Skeletal muscle cell (primary cell): ENCODE measurements at places on chromosomes 16 and 17.

DNA sequence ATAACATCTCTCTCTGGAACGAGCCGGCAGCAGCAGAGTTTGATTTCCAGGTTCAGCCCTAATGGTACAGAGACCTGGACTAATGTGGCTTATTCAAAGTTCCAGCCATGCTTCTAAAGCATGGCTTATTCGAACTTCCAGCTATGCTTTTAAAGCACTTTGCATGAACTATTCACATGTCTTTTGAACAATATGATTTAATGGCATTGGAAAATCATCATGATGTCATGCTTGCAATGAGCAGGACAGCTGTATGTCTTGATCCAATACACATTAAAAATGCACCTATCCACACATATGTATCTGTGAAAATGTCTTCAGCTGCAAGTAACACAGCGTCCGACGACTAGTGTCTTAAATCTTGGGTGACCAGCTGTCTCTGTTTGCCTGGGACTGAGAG, 85.7 kb downstream of the MARF1 start:
- no peak for DNase-seq

GRCh38 chr16:25033852-25034251, 18.7 kb upstream of the ARHGAP17 start:
- no peak for DNase-seq

DNA sequence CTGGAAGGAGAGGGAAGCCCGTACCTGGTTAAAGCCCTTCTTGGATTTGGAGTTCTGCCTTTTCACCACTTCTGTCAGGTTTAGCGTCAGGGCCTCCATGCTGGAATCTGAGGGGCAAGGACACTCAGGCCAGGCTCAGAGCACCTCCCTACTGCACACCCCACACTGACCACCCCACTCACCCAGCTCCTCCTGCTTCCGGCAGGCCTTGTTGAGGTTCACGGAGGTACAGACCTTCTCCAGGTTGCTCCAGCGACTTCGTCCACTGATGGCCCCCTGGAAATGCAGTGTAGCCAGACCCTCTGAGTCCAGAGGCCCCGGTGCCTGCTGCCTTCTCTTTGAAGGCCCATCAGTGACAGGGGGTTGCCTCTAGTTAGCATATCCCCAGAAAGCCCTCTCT, 14.1 kb upstream of the PIK3R6 start:
- DNase-seq, result no peak

DNA sequence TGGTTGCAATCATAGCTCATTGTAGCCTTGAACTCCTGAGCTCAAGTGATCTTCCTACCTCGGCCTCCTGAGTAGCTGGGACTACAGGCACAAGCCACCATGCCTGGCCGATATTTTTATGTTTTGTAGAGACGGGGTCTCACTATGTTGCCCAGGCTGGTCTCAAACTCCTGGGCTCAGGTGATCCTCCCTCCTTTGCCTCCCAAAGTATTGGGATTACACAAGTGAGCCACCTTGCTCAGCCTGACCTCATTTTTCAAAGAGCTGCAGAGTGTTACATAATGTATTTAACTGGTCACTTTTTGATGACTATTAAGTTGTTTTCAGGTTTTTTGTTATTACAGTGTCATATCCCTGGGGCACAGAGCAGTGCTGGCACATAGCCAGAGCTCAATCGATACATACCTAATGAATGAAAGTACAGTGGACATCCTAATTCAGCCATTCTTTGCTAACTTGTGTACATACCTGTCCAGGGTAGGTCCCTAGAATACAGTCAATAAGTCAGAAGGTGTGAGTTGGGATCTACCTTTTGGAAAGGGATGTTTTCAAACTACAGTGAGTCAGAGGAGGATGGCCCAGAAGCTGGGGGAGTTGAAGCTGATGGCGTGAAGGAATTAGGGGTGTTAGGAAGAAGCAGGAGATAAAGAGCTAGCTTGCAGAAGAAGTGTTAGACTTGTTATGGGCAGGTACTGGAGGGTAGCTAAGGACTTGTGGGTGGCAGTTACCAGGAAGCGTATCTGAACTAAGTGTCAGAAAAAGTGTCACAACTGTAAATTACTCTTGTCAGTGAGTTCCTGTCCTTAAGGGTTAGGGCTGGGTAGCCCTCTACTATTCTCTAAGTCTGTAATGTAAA, 20.1 kb upstream of the CYLD start:
- no peak for DNase-seq

- no peak for DNase-seq
Measured at GRCh38 chr17:31385428-31386285, 5.8 kb upstream of the RAB11FIP4 start.

- no peak for DNase-seq
Measured at GRCh38 chr17:75031972-75032719, 14.6 kb downstream of the ATP5PD start.

DNA sequence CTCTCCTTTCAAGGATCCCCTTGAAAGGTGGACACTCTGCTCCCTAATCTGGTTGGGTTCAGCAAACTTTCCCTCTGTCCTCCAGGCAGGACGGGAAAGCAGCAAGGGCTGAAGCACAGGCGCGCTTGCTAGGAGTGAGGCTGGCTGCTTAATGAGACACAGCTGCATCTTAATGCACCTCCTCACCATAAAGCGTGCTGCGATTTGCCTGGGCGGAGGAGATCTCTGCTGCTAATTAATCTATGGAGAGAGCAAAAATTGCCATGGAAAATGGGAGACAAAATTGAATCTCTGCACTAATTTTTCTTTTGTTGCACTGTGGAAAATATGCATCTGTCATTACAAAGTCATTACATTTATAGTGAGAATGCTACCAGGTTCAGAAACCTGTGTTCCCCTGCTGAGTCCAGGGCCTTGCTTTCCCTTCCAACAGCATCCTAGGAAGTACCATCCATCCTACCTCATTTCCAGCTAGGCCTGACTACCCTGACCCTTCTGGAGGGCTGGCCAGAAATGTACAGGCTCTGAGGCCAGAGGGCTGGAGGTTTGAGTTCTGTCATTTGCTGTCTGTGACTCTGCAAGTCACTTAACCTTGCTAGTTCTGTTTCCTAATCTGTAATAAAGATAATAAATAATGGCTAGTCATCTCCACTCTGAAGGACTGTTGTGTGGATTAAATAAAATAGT, 43.5 kb upstream of the BCAR1 start:
- no peak for DNase-seq

DNA sequence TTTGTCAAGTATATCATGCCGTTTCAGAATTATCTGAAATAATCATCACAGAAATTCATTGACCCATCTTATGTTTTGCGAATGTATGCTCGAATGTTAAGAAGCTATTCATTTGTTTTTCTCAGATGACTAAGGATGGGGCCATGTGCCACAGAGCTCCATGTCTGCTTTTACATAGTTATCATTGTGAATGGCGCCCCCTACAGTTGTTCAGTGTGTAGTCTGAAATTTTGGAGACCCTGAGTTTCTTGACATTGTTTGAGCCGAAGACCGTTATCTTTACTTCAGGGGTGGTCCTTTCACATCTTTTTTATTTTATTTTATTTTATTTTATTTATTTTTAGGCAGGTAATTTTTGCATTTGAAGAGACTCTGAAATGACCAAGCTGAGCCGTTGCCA, 972.0 kb upstream of the RBFOX1 start:
- DNase-seq, result no peak

DNA sequence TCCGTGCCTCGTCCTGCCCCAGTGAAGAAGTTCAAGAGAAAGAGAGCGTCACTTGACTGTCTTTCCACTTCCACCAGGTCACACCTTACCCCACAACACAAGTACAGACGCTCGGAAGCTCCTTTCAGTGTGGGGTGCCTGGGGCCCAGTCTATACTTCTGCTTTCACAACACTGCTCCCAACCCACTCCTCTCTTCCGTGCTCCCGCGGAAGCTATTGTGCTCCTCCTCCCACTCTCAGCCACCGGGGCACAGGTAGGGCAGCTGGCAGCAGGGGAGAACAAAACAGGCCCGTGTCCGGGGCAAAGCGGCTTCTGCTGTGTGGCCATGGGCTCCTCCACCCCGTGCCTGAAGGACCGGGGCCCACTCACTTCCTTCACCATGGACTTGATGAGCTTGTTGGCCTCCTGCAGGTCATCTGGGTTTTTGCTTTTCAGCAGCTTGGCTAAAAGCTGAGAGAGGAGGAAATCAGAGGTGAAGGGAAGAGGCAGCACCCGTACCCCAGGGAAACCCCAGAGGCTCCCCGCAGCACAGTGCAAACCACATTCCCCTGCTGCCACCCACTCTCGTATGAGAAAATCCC, 18.9 kb downstream of the GGA3 start:
- DNase-seq, result no peak

DNA sequence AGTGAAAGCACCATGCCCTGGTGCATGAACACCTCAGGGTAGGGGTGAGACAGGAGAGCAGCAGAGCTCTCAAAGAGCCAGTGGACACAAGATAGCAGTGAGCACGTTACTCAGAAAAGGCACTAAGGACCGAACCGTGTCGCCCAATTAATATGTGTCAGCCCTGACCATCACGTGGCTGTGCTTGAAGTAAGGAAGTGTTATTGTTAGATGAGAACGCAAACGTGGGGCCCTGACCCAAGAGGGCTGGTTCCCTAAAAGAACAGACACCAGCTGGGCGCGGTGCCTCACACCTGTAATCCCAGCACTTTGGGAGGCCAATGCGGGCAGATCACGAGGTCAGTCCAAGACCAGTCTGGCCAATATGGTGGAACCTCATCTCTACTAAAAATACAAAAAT, 16.3 kb downstream of the AXIN1 start:
- DNase-seq, result no peak

DNA sequence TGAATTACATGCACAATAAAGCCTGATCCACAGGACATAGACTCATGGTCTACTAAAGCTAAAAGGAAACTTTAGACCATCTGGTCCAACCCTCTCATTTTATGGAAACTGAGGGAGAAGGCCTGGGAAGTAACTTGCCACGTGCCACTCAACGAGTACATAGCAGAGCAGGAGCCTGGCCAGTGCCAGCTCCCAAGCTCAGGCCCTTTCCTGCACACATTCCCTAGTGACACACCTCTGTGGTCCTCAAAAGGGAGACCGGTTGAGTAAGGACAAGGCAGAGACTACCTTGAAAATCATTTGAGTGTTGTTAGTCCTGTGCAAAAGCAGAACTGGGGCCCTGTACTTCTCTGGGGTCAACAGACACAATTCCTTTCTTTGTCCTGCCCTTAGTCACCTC, 2.8 kb downstream of the CCL4L2 start:
- no peak for DNase-seq

GRCh38 chr16:2883458-2883908, 468 bp downstream of the FLYWCH2 start:
- no peak for DNase-seq

DNA sequence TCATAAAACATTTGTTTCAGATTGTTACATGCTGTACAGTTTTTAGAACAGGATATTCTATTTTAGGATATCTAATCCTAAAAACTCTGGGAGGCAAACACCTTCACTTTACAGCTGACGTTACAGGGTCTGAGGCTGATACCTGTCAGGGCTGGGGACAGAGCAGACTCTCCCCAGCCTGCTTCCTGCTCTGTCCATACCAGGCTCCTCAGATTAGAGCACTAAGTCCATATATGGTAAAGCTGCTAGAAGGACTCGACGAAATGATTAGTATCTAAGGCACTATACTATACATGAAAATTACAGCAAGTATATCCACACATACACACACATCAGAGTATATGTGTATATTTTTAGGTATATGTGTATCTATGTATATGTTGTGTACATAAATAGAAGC, 125.2 kb downstream of the ZFHX3 start:
- no peak for DNase-seq

- no peak for DNase-seq
Measured at GRCh38 chr17:80758481-80759376, 214.1 kb downstream of the RPTOR start.

- no peak for DNase-seq
Measured at GRCh38 chr16:67844497-67844896, 2.2 kb upstream of the NUTF2 start.

DNA sequence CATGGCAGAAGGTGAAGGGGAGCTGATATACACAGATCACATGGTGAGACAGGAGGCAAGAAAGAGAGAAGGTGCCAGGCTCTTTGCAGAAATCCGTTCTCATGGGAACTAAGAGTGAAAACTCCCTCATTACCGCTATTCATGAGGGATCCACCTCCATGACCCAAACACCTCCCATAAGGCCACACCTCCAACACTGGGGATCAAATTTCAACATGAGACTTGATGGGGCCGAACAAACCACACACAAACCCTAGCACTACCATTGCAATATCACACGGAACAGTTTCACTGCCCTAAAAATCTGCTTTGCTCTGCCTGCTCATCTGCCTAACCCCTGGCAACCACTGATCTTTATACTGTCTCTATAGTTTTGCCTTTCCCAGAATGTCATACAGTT, 34.8 kb downstream of the C17orf67 start:
- no peak for DNase-seq

GRCh38 chr17:71881581-71881980, 239.2 kb upstream of the SOX9 start:
- DNase-seq, result no peak

GRCh38 chr17:6699997-6700947, 12.9 kb downstream of the SLC13A5 start:
- no peak for DNase-seq

GRCh38 chr16:65770752-65771151, 595.7 kb upstream of the CDH5 start:
- no peak for DNase-seq

- peak; percentile 49 for DNase-seq
Measured at GRCh38 chr16:53054670-53055485, at the start of gene CHD9. Gene CHD9 (plus strand): TSS chr16:53054991. CDS start chr16:53156090, 101,099 bp downstream.

GRCh38 chr16:1713331-1713730, 7.3 kb downstream of the MAPK8IP3 start:
- DNase-seq, result no peak

DNA sequence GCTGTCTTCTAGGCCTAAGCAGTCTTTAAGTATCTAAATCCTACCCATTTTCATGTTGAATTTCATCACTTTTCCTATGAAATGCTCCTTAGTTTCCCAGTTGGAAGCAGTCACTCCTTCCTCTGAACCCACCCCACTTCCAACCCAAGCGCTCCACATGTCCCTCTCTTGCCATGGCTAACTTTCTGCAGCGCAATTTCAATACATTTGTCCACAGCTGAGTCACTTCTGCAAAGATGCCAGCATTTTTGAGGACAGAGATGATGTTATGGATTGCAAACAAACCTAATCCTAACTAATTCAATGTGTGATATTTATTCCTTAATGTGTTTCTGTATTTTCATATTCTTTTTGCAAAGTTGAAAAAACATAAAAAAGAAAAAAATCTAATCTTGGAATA, 71.7 kb downstream of the HLF start:
- DNase-seq, result no peak

DNA sequence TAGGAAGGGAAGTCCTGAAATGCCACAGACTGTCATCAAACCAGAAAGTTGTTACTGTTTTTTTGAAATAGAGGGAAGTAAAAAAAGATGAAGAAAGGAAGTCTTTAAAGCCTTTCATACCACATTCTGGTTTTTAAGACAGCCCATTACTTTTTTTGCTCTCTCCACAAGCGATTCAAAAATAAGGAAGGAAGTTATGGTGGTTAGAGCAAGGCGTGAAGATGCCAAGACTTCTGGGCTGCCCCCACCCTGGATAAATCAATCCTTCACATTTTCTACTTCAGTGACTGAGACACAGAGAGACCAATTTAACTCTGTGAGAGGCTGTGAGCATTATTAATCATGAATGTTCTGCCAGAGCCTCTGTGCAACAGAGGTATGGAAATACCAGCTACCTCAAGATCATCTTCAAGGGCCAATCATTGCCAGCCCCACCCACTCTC, 82.3 kb upstream of the BCAR1 start:
- DNase-seq, result no peak

- no peak for DNase-seq
Measured at GRCh38 chr17:48552466-48553189, 7.7 kb upstream of the HOXB2 start.
